ENCODE measurements at places on chromosomes 6 and 20.
A peak's percentile ranks its signal among the peaks of the same experiment; 100 is the strongest.

DNA sequence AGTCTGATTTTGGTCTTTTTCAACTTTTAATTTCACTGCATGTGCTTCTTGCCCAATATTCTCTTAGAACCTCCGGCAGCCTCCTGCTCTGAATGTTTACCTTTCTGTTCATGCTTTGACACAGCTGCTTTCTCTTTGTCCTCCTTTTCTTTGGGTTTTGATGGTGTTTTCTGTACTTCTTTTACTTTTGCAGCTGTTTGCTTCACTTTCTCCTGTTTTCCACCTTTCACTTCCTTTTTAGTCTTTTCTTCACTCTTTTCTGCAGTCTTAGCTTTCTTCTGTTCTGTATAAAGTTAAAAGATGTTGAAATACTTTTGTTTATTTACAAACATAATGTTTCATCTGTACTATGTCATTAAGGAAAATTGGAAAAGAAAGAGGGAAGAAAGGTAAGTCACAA, 133.1 kb downstream of the TRDN start:
- DNase-seq: no peak

GRCh38 chr6:1390133-1390945, 963 bp downstream of the FOXF2 start:
- DNase-seq: no peak

- no peak for DNase-seq
Measured at GRCh38 chr20:47427067-47427466, 70.6 kb upstream of the ZMYND8 start.

DNA sequence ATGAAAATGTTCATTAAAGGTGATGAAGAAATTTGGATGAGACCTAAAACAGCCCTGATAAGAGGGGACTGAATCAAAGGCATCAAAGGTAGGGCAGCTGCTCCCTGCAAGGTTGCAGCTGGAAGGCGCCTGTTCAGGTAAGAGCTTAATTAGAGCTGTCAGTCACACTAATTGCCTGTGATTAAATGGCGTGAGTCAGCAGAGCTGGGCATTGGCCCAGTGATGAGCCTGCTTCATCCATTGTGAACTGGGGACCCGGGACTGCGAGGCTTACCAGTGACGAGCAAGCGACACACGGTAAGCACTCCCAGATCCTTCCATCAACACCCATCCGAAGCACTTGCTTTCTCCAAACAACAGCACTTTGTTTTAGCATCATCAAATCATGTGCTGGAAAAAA, 621.5 kb upstream of the CDH4 start:
- no peak for DNase-seq

DNA sequence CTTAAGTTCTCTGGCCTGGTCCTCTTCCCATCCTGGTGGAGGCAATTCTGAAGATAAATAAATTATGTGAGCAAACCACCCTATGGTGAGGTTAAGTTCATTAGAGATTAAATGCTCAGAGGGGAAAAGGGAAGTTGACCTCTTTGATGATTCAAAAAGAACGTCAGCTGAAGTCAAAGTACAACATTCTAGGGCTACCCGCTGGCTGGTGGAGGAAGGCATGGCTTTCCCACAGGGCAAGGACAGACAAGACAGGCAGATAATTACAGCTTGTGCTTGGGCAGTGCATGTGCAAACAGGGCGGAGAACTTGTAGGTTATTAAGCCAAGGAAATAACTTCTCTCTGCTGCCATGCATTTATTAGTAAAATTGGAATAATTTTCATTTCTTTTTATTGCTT, 91.0 kb upstream of the SLC24A3 start:
- DNase-seq: no peak

DNA sequence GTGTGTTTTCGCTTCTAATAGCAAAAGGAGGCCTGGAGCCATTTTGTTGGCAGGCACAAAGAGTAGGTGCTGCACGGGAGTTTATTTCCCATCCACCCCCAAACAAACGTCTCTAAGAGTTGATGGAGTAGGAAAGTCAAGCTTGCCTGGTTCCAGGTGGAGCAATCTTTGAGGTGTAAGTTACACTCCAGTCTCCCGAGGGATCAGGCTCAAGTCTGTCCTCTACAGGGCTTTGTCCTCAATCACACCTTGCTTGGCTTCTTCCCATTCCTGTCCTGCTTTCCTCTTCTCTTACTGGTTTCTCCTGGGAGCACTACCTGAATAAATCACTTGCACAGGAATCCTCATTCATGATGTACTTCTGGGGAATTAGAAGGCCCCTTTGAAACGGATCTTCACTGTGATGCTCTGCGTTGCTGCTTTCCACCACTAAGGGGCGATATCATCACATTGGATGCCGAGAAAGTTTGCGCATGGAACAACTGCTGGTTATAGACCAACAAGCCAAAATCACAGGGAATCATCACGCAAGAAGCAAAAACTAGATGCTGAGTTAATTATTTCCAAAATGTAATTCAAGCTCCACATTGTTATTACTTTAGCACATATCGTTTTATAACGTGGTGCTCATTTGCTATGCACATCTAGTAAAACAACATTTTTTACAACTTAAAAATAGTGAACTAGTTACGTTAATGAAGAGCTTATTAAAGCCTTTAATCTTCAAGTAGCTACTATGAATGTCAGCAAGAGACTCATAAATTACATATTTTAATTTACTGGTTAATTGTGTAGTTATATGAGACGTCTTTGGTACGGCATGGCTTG, 156.8 kb downstream of the DNAH8 start:
- DNase-seq: peak; percentile 54

- no peak for DNase-seq
Measured at GRCh38 chr6:5205035-5205507, 55.7 kb downstream of the LYRM4 start.

All from stimulated activated CD4-positive, alpha-beta T cell treated with anti-CD3 and anti-CD28 coated beads, Interleukin-4, amount 100 ng/mL, for 1 hour (primary cell).